ENCODE measurements at places on chromosomes 2 and 18.

DNA sequence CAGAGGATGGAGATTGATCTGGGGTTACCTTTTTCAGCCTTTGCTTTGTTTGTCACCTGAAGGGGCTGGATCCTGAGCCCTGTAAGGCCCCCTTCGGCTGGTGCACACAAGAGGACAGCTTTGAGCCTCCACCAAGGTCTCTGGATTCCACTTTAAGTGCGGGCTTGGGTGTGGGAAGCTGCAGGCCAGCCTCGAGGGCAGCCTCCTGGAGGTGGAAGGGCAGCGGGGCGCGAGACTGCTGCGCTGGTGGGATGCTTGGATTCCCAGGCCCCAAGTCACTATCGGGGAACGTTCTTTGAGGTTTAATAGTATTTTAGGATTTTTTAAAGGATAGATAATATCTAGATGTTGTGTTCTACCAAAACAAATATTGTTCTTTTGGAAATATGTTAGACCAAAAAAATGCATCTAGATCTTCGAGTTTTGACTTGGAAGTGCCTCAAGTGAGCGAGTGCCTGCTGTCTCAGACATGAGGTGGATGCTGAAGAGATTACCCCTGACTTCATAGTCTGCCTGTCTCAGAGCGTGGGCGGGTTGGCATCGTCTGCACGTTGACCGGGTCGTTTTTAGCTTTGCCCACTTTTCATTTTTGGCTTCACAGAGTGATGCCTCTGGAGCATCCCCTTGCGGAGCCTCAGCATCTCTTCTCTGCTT is 113.8 kb downstream of the AGAP1 start:
- DNase-seq: no peak

DNA sequence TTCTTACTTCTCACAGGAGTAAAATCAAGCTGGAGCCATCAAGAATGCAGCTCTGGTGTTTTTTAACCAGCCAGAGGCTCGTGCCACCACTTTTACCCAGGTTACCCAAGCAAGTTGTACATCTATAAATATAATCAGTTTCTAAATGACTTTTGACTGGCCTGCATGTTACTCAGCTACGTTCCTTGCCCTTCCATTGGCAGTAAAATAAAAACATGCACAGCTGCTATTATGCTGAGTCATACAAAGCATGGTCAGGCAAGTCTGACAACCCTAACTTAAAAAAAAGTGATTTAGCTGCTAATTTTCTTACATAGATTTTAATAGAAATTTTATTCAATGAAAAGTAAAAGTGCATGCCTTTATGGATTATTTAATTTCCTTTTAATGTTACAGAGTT is 111.7 kb upstream of the CSRNP3 start:
- no peak for DNase-seq

GRCh38 chr2:236749346-236749745 is 179.7 kb downstream of the ACKR3 start:
- no peak for DNase-seq

DNA sequence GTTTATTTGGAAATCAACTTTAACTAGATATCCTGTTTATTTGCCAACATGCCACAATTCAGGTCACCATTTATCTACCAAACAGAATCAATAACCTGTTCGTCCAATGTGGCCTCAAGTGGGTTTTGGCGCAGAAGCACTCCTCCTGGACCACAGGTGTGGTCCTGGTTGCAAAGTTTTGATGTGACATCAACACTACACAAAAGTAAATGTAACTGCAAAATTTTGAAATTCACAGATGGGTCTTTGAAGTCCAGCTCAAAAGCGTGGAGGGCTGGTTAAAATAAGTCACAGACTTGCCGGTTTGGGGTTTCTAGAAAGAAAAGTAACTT is 474 bp upstream of the GCA start:
- DNase-seq: no peak

DNA sequence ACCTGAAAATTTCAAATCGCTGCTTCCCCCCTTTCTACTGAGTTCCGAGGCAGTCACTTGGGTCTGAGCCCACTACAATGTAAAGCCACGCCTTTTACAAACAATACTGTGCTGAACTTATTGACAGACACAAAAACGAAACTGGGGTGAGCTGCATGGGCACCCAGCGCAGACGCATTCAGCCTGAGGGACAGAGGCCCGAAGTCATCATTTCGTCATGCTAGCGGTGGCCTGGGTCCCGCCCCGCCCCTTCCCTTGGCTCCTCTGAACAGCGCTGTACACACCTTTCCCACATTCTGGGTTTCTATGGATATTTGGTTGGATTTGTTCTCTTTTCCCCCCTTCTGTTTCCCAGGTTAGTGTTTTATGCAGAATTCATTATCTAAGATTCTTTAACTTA is 71.7 kb downstream of the EIPR1 start:
- no peak for DNase-seq

DNA sequence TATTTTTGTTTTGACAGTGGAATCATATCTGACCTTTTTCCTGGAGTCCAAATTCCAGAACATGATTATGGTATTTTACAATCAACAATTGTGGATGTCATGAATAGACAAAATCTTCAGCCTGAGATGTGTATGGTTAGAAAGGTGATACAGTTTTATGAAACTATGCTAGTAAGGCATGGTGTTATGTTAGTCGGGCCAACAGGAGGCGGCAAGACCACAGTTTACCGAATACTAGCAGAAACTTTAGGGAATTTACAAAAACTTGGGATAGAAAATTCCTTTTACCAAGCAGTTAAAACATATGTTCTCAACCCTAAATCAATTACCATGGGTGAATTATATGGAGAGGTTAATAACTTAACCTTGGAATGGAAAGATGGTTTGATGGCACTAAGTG is 137.0 kb downstream of the DNAH6 start:
- DNase-seq: no peak

GRCh38 chr2:99806758-99807157 is 316.9 kb upstream of the REV1 start:
- DNase-seq: no peak

DNA sequence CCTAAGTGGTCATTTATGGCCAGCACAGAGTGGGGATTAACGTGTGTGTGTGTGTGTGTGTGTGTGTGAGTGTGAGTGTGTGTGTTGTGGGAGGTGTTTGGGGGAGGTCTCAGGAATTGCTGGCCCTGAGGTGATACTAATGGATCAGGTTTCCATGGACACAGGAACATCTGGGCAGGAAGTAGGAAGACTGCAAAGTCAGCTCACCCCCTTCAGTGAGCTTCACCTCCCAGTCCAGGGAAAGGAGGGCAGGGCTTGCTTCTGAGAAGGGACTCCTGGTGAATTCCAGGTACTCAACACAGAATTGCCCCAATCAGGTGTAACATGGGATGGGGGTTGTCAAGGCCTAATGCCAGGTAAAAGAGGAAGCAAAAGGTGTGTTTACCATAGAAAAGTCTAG is 30.3 kb upstream of the IL1R1 start:
- DNase-seq: no peak

GRCh38 chr2:170247882-170248393 is 70.0 kb downstream of the MYO3B start:
- DNase-seq: no peak

GRCh38 chr18:44799382-44799906 is 118.8 kb downstream of the SETBP1 start:
- DNase-seq: no peak

DNA sequence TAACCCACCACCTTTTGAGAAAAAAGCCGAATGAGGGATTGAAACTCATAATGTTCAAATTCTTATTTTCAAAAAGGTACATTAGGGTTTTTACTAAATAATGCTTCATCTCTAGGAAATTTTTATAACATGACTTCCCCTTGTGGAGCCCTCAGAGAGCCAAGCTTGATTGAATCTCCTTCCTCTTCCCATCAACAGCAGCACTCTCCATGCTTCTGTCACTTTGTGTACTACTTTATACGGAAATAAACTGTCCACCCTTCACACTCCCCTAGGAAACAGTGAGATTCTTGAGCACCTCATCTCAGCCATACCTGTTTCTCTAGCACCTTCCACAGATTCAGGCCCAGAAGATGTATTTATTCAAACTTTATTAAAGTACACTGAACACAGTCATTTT is 51.8 kb downstream of the TFPI start:
- no peak for DNase-seq

GRCh38 chr2:168030862-168031624 is 216.4 kb downstream of the STK39 start:
- DNase-seq: no peak

DNA sequence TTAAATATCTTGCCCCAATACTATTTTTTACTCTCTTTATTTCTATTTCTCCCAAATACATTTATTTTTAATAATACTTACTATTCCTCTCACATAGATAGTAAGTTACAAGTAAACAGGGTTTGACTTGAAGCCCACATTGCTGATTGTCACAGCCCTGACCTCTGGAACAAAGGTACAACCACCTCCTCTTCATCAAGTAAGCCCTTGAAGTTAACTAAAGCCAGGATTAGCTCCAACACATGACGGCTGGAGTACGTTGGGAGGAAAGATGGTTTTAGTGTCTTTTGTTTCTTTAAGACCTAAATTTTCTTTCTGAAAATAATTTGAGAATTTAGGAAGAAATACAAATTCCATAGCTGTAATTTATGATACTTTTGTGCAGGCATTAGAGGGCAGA is 949 bp downstream of the MYOM1 start:
- DNase-seq: no peak

DNA sequence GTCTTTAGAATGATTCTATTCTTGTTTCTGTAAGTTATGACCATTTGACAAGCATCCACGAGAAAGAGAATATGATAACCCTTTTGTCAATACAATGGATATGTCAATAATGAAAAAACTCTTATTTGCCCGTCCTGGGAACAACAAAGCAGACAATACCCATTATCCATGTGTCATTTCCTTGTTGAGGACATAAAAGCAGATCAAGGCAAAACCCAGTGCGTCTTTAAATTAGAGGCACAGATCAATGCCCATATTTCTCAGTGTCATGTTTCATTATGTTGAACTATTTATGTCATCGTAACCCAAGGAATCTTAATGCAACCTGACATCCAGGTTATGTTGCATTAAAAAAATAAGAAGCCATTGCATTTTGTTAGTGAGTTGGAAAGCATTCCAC is 365.0 kb upstream of the CELF4 start:
- DNase-seq: no peak

DNA sequence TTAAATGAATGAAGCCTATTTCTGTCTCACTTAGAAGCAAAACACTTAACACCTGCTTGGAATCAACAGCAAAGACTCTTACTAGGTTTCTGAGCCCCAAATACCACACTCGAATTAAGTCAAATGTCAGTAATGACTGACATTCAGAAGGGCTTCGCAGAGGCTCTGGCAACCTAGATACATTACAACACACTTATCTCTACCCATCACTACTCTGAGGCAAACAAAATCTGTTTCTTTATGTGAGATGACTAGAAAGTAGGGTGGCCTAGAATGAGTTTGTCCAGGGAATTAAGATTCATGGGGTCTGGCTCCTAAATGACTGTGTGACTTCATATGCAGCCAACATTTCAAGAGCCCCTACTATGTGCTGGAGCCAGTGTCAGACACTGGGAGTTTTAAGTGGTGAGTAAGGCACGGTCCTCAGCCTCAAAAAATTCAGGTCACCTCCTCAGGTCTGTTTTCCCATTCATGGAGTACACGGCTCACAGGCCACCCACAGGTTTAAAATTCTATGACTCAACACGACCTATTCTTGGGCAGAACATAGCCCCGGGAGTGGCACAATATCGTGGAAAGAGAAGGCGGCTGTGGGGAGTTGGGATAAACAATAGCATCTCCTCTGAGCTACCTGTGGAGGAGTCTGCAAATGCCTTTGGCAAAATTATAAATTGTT is 150.3 kb upstream of the ZFP36L2 start:
- DNase-seq: no peak

DNA sequence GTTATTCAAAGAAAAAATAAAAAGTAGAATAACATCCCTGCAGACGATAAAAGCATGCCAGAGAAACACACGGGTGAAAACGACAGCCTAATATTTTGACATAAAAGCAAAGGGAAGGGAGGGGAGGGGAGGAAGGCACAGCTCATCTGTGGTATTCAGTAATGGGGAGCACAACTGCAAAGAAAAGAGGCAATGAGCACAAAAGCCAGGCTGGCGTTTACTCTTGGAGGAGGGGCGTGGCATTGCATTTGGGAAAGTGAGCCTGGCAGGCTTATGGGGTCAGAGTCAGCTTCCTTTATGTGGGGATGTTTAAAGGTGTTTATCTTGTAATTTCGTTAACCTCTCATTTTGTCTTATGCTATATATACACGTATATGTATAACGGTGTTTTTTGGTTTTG is 53.2 kb downstream of the STEAP3 start:
- no peak for DNase-seq

- DNase-seq: no peak
Measured at GRCh38 chr18:6576718-6577375, 152.7 kb upstream of the ARHGAP28 start.

DNA sequence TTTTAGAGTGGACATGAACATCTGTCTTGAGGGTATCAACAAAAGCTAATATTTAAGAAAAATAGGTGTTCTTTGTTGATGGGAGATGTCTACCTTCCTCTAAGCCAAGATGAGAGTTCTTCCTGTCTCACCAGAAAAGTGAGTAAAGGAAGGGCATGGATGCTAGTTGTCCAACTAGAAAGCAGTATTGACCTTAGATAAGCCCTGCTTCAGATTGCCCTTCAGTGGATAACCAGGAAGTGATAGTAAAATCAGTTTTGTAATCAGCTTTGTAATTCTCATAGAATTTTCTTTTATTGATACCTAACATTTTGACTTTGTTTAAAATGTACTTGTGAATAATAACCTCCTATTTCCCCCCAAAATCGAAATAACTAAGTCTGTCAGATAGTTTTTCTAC is 134.7 kb downstream of the ZNF407 start:
- DNase-seq: no peak

- no peak for DNase-seq
Measured at GRCh38 chr2:46339200-46339599, 42.0 kb downstream of the EPAS1 start.

DNA sequence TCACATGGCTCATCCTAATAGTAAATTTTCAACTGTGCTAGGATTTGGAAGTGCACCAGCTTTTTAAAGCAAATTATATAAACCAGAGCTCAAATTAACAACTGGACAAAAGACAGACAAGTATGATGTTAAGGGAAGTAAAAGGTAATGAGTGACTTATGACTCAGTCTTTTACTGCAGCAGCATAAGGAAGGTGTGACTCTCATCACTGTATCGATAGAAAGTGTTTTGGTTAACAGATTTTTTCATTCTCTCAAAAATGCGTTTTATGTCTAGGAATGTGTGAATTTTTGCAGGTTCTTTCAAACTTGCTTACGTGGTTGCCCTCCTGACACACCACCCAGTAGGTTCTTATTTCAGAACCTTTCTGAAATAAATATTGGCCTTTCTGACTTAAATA is 244.2 kb upstream of the BOD1L2 start:
- no peak for DNase-seq

Measured in stimulated activated CD4-positive, alpha-beta T cell treated with anti-CD3 and anti-CD28 coated beads, Interleukin-4, amount 100 ng/mL, for 48 hours (primary cell).